ENCODE measurements at places on chromosomes 6 and 20.

- no peak for DNase-seq
Observed at GRCh38 chr6:36290668-36291620, 21.1 kb downstream of the PNPLA1 start.

GRCh38 chr6:147103007-147103406, 101.2 kb upstream of the STXBP5 start:
- no peak for DNase-seq

GRCh38 chr20:50224531-50225255, 34.1 kb downstream of the CEBPB start:
- no peak for DNase-seq

DNA sequence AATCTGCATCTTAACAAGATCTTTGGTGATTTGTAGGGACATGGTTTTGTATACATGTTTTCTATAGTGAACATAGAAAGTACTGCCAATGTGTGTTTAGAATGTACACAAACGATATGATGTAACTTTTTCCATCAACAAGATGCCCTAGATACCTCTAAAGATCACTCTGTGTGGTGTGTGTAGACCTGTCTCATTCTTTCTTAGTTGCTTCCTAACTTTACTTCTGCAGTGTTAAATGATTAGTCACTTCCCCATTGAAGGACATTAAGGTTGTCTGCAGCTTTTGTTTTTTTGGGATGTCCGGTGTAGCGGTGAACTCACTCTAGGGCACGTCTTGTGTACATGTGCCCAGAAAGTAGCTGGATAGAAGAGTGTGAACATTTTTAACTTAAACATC, 35.9 kb downstream of the CDYL start:
- no peak for DNase-seq

- DNase-seq = no peak
Observed at GRCh38 chr6:53433261-53433950, 84.7 kb upstream of the ELOVL5 start.

DNA sequence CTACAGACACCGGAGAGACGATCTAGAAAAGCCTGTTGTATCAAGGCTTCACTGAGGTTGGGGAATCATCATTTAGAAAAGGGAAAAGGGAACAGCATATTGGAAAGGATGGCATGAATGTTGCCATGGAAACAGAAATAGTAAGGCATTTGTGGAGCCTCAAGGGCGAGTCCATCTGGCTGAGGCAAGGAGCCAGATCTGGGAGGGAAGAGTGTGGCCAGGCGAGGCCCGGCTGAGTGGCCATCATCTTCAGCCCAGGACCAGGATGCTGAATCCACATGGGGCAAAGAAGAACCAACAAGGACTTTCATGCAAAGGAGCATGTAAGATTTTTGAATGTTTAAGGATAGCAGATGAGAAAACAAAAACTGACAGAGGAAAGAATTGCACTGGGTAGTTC, 85.8 kb downstream of the MAP3K5 start:
- no peak for DNase-seq

DNA sequence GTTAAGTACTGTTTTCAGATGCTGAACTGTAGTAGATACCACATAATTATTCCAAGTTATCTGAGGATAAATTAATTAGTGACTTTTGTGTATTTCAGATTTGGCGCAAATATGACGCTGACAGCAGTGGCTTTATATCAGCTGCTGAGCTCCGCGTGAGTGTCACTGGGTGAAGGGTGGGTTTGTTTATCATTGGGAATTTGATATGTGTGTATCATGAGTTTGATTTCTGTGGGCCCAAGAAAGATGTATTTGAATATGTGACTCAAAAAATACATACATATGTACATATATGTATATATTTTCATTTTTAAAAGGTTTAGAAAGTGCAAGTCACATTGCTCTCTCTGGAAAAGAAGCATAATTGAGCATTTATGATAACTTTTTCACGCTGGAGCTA, 17.4 kb downstream of the SCGN start:
- DNase-seq = no peak

DNA sequence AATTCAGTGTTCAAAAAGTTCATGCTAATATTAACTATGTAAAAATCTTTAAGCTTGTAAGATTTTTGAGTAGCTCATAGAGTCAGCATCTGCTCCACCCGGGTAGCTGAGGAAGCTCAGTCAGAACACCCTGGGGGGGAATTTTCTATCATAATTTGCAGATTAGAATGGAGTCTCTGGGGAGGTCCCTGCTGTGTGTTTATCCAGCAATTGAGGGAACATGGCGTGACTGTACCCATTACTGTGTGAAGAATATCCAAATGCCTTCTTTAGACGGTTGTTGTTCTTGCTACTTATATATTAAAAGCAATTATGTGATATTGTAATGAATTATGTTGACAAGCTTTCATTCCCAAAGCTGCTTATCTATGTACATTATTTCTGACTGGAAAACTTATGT, 64.8 kb downstream of the AIG1 start:
- DNase-seq = no peak

- DNase-seq = no peak
Observed at GRCh38 chr20:36827541-36828279, 48.2 kb upstream of the TLDC2 start.

DNA sequence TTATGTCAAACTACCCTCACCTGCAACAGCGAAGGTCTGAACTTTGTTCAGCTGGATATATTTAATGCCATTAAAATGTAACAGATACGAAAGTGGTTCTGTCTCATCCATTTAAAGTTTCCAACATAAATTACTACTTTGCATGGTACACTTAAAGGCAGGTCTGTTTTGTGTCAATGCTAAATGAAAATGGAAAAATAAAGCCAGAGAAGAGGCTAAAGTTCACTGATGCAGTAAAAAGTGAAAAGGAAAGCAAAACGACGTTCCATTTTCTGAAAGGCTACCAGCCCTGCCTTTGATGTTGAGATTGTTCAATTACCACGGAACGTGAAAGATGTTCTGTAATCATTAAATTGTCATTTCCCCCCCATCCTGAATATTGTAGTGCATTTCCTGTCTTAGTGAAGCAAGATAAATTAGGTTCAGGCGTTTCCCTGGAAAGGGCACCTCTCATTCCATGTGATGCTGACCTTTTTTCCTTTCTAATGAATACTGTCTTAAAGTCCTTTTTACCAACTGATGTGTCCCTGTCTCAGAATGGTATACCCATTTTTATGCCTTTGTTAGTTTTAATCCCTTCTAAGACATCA, 334.7 kb upstream of the JAG1 start:
- DNase-seq = no peak

GRCh38 chr6:163367497-163368183, 46.9 kb upstream of the QKI start:
- DNase-seq = no peak

- DNase-seq = peak; percentile 27
Observed at GRCh38 chr20:34874094-34874654, 1.5 kb upstream of the GGT7 start.

- DNase-seq = no peak
Observed at GRCh38 chr6:41723530-41724227, 11.7 kb downstream of the TFEB start.

DNA sequence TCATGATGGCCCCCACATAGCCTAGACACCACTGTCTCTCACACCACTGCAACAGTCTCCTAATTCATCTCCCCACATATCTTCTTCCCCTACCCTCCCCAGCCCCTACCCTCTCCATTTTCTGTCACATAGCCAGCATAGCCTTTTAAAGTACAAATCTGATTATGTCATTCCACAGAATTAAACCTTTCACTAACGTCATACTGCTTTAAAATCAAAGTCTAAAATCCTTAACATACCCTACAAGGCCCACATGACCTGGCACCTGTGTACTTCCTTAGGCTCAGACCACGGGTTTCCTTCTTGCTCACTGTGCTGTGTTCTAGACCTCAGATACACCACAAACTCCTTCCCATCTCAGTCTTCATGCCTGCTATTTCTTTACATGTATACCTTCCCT, 5.9 kb downstream of the OSTM1 start:
- no peak for DNase-seq

DNA sequence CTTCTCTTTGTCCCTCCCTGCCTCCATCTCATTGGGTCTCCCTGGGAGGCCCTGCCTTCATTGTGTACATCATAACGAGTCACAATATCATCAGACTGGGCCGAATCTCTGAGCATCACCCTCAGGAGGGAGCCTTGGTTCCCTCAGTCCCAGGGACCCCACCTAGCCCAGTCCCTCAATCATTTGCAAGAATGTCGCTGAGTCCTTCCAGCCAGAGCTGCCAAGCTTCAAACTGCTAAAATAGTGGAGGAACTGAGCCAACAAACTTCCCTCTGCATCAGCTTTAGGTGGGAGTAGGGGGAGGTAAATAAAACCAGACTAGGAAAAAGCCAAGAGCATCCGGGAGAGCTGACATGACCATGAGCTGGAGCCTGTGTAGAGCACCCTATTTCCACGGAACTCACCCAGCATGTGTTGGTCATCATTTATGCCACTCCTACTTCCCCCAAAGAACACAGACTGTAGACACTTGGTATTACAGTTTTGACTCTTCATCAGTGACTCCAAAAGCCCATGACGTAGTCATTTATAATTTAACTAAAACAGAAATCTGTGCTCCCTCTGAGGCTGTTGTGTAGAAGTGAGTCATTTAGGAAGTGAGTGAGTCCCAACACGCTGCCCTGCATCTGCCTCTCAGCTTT, 28.8 kb upstream of the IL17A start:
- DNase-seq = no peak

- DNase-seq = no peak
Observed at GRCh38 chr20:59678288-59678687, 73.9 kb downstream of the PHACTR3 start.

- DNase-seq = no peak
Observed at GRCh38 chr20:40893610-40894236, 134.9 kb upstream of the TOP1 start.

DNA sequence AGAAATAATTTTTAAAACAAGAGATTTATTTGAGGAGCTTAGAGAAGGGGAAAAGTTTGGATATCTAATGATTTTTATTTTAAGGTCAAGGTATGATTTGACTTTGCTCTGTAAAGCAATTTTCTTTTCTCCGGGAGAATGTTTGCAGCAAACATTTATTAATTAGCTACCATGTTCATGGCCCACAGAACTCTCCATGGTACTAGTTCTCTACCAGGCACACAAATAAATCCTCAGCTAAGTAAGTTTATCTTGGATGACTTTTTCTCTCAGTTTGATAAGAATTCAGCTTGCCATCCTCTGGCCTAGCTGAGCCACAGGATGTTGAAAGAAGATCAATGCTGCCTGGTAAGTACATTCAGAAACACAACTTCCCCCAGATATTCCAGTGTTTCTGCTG, 94.3 kb downstream of the PHACTR3 start:
- DNase-seq = no peak

- DNase-seq = no peak
Observed at GRCh38 chr6:71385111-71385822, 96.7 kb downstream of the OGFRL1 start.

- no peak for DNase-seq
Observed at GRCh38 chr20:33131949-33132473, 35.9 kb upstream of the BPIFA2 start.

GRCh38 chr20:12211361-12211760, 293.7 kb downstream of the BTBD3 start:
- no peak for DNase-seq

DNA sequence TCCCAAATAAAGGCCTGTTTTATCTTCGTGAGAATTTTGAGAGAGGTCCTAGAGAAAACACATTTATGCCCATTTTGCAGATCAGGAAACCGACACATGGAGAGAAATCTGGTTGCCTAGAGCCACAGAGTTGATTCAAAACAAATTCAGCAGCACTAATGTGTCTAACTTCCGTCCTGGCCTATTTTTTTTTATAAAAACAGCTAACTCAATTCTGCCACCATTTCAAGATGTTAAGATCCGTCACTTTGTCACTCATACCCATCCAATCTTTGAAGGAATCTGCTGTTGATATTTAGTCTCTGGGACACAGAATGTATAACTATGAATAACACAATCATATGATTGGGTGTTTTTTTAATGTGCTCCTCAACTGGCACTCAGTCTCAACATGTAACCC, 611.1 kb upstream of the ARID1B start:
- DNase-seq = no peak

DNA sequence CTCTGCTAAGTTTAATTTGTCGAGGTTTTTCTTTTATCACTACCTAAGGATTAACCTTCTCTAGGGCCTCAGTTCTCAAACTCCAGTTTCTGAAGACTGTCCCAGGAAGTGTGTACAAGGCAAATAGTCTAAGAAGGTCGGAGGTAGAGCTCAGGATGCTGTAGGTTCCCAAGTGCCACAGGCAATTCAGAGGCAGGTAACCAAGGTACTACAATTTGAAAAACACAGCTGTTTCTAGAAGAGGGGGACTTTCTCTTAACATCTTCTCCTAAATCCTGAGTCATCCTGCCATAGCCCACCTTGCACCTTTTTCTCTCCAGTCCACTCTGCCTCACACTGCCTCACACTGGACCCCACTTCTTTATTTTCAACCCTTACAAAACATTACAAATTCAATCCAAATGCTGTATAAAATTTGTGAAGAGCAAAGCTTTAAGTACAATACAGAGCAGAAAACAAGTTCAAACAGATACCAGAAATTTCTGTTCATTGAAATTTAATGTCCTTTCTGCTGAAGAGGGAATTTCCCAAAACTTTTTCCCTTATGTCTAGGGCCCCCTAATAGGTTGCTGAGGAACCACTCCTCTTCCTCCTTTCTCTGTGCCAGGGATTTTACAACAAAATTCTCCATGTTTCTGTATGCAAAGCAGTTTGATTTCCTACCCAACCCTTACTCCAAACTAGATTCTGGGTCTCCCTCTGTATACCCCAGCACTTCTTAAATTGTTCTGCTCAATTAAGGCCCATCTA, 43.0 kb downstream of the FRK start:
- DNase-seq = no peak

DNA sequence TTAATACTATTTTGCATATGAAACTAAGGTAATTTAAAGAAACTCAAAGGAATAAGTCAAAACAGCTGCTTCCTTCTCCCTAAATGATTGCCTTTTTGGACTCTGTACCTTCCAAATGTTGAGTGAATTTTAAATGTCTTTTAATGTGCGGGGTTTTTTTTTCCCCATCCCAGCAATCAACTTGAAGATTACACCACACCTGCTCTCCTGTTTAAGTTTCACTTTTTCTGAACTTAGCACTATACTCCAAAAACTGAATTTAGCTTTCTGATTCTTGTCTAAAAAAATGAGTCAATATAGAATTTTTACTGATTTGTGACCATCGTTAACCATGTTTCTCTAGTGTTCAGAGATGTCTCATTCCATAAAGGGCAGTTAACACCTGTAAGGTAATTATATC, 220.8 kb upstream of the THEMIS start:
- no peak for DNase-seq

GRCh38 chr6:88599571-88599970, 363.8 kb downstream of the RNGTT start:
- DNase-seq = no peak

DNA sequence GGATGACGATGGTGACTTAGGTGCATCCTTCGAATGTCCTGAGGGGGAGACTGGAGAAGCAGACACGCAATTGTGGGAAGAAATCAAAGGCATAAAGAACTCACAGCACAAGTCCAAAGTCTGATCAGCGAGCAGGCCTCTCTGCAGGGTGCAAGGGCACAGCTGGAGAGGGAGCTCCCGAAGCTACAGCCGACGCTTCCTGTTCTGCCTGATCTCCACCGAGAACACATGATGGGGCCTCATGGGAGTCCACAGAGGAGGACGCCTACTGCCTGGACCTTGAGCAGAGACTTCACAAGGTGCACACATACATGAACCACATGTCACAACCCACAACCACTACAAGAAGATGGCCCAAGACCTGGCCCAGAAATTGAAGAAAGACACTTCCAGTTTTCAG, 51.4 kb downstream of the RIN2 start:
- no peak for DNase-seq

- no peak for DNase-seq
Observed at GRCh38 chr6:113989675-113990074, 18.7 kb upstream of the HDAC2 start.

- no peak for DNase-seq
Observed at GRCh38 chr20:45833030-45833882, at the start of gene SNX21. Gene SNX21, plus strand, starts transcription at chr20:45833799. Its CDS starts 121 bp downstream, at chr20:45833920.

All from stimulated activated CD4-positive, alpha-beta T cell treated with anti-CD3 and anti-CD28 coated beads, TNF-alpha, amount 100 ng/mL, for 4 hours (primary cell).